ENCODE measurements at places on chromosomes 11 and 22.

GRCh38 chr11:97007283-97007682, 617.5 kb downstream of the JRKL start:
- no peak for DNase-seq

DNA sequence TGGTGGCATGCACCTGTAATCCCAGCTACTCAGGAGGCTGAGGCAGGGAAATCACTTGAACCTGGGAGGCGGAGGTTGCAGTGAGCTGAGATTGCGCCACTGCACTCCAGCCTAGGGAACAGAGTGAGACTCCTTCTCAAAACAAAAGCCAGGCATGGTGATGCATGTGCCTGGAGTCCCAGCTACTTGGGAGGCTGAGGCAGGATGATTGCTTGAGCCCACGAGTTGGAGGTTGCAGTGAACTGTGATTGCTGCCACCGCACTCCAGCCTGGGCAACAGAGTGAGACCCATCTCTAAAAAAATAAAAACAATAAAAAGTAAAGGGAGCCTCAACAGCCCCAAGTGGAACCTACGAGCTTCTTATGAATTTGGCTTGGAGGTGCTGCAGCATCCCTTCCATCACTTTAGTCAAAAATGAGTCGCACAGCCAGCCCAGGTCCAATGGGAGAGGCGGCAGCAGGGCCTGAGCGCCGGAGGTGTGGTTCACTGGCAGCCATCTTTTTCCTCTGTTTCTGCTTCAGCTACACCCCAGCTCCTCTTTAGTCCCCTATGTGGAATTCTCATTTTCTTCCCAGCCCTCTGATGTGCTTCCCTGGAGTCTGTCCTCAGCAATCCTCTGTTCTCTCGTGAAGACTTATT, 29.2 kb upstream of the GCAT start:
- no peak for DNase-seq

GRCh38 chr11:96393753-96394348, 4.0 kb downstream of the JRKL start:
- no peak for DNase-seq

GRCh38 chr11:126008956-126009355, 53.7 kb downstream of the CDON start:
- no peak for DNase-seq

DNA sequence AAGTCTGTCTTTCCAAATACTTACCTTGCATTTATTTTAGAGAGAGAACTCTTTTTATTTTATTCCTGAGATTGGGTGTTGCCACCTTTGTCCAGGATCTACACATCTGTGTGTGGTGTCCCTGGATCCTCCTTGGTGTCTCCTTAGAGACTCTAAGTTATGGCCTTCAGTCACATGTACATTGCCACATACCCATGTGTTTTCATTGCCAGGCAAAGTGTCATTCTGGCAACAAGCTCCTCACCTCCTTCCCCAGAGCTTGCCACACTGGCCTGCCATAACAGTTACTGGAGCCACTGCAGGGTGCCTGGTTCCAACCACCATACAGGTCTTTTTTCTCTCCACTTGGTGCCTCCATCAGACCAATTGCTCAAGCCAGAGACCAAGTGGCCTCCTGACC, 379.7 kb downstream of the NTM start:
- DNase-seq, result no peak

DNA sequence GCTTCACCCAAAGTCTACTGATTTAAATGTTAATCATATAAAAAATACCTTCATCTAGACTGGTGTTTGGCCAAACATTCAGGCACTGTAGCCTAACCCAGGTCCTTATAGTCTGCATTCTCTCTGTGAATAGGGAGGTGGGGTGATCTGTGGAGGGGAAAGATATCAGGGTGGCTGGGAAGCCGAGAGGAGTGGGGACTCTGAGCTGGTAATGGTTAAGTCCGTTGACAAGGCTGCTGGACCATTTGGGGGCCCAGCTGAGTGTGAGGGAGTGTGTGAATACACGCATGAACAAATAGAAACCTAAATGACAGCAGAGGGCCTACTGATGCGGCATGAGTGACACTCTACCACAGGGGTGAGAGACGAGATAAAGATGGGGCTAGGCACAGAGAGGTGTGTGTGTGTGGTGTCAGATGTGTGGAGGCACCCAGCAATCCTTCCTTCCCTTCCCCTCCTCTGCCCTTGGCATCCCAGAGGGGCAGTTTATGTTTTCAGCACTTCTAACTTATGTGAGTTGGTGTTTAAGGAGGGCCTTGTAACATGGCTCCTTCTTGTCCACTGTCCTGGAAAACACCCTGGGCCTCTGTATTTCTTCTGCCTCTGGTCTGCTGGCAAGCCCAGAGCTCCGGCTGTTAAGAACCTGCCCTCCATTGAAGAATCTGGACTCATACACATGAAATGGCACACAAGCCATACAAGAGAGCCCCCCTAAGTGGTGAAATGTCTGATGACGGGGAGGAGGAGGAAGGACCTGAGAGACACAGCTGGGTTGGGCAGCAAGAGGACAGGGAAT, 249.1 kb upstream of the TBCEL start:
- DNase-seq, result no peak

DNA sequence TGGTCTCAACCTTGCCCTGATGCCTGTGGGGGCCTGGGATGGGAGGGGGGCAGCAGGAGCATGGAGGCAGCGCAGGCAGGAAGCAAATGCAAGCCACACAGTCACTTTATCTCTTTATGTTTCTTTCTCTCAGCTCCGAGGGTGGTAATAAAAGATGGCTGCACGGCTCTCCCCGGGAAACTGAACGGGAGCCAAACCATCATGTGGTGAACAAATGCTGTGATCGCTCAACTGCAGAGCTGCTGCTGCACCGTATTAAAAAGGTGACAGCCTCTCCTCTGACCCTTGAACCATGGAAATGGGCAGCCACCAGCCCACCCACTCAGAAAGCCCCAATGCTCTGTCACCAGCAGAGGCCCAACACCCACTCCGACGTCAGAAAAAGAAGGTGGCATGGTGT, 110.0 kb downstream of the TIMP3 start:
- no peak for DNase-seq

GRCh38 chr11:86101941-86102407, 33.1 kb upstream of the PICALM start:
- no peak for DNase-seq

- no peak for DNase-seq
Observed at GRCh38 chr11:128937480-128937879, 5.2 kb downstream of the TP53AIP1 start.

Data from stimulated activated CD4-positive, alpha-beta T cell treated with anti-CD3 and anti-CD28 coated beads, Interleukin-2, amount 100 ng/mL, for 4 hours (primary cell).